NCI-H1105 (cell line): ENCODE measurements at places on chromosomes 11 and 22.

DNA sequence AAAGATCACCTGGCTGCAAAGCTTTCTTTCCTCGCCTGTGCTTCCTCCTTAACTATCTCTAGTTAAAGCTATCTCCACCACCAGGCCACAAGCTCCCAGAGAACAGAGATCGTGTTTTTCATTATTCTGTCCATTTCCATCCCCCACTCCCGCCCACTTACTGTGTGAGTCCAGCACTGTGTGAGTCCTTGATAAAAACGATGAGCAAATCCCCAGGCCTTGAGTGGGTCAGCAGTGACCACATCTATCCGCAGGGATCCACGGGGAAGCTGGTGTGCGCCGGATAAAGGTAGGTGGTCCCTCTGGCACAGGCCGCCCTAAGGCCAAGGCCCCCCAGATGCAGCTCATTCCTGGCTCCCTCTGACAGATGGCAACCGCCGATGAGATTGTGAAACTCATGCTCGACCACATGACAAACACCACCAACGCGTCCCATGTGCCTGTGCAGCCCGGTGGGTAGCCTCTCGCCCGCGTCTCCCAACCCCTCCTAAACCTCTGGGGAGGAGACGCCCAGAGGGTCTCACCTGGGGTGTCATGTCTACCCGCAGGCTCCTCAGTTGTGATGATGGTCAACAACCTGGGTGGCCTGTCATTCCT lies 9.3 kb downstream of the TKFC start:
- DNase-seq, result no peak

GRCh38 chr11:31725176-31725575 lies 85.9 kb downstream of the PAX6 start:
- no peak for DNase-seq

DNA sequence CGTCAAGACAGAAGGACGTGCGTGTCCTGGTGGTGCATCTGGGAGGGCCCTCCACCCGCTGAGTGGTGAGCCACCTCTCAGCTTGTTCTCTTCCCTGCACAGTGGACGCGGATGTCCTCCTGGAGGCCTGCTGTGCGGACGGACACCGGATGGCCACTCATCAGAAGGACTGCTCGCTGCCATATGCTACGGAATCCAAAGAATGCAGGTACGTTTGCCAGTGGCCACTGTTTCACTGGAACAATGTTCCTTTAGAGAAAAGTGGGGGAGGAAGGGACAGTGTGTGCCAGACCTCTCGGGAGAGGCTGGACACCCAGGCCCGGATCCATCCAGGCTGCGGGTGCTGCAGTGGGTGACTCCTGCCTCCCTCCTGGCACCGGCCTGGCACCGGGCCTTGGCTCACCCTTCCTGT lies 15.9 kb downstream of the FBLN1 start:
- no peak for DNase-seq

- DNase-seq, result no peak
Measured at GRCh38 chr11:75477614-75477935, 44.6 kb upstream of the KLHL35 start.

DNA sequence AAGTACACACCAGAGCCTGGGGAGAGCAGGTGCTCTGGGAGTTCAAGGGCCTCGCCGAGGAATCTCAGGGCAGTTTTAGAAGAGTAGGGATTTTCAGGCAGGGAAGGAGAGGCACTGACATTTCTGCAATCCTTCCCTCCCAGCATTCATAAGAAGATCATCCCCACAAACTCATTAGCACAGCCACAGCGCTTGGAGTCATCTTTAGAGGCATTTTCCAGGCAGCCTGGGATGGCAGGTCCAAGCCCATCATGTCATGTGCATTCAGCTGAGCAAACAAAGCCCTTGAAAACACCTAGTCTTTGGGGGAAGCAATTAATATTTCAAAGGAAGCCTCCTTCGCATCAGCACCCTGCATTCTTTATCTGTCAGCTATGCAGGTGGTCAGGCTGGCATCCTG lies 43.8 kb downstream of the MAP6 start:
- peak; percentile 82 for DNase-seq

GRCh38 chr11:9601037-9601875 lies 27.8 kb downstream of the WEE1 start:
- DNase-seq, result no peak

- no peak for DNase-seq
Measured at GRCh38 chr11:11178671-11179638, 174.1 kb downstream of the CSNK2A3 start.

DNA sequence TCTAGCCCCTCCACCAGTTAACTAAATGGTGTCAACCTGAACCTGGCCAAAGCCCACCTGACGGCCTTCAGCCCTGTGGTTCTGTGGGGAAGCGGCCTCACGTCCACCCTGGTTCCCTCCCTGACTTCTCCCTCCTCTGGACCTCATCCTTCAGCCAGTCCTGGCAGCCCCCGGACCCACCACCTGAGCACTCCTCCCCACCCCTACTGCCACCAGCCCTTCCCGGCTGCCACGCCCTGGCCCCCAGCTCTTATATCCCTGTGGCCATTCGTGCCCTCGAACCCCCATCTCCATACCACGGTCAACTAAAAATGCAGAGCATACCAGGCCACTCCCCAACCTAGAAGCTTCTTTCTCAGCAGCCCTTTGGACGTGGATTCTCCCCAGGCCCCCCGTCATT lies 4.2 kb upstream of the MDK start:
- DNase-seq, result no peak

DNA sequence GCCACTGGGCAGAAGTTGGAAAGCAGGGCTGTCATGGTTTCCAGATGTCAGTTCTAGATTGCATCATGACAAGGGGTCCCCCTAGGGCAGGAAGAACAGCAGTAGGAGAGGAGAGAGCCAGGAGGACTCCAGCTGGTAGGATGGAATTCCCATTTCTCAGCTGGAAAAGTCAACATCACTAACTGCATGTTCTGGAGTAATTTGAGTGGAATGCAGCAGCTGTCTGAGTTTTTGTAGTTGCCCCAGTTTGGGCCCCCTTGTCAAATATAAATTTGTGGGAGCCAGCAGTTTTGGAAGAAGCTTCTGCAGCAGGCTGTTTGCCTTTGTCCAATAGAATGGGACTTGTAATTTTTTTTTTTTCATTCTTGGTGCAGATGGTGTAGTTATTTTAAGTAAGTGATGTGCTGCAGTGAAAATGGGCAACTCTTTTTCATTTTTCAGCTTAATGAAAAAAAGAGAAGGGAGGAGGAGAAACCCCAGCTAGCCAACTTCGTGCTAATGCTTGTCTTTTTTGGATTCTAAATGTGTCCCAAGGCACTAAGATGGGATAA lies 86.9 kb downstream of the LDLRAD3 start:
- DNase-seq, result no peak
